ENCODE measurements at places on chromosomes 1 and 21.
A peak's percentile ranks its signal among the peaks of the same experiment; 100 is the strongest.

DNA sequence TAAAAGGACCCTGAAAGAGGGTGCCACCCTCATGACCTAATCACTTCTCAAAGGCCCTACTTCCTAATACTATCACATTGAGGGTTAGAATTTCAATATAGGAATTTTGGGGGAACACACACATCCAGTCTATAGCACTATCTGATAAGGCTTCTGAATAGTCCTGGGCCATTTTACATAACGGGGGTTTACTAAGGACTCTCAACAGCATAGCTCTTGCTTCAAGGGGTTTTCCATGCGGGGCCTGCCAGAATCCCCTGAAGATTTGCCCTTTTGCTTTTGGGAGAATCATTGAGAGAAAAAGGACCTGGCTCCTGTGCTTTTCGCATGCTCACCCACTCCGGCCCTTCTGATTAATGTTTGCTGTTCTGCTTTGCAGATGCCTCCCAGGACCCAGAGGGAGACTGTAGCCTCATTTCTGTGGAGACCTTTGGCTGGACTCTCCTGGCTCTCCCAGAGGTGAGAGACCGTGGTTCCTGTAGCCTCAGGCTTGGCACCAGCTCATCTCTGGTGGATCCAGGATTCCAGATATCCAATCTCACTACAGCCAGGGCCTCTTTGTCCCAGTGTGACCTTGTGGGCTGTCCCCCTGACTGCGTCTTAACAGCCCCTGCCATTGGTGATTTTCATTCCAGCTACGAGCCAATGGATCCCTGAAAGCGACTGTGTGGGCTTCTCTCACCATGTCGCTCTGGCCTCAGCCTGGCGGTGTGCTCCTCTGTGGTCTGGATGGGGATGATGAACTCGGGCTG lies 72.6 kb downstream of the DDR2 start:
- no peak for DNase-seq

DNA sequence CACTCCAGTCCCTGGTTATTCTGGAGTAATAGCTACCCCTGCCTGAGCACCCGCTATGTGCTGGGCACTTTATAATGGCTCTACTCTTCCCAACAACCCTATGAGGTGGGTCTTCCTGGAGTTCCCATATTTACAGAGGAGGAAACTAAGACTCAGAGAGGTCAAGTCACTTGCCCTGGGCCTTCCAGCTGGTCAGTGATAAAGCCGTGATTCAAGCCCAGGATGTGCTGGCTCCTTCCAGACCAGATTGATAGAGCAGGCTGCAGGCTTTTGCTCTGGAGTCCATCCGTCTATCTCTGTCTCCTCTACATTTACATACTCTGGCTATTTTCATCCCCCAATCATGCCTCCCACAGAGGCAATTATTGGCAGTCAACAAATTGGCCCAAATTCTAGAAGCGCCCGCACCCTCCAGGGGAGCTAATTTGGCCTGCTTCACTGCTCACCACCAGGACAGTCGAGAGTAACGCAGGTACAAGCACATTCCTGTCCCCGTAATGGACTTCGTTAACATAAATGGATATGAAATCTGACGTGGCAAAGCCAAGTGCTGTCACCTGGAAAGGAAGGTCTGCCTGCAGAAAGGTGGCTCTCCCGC lies 39.8 kb upstream of the SELENON start:
- no peak for DNase-seq

DNA sequence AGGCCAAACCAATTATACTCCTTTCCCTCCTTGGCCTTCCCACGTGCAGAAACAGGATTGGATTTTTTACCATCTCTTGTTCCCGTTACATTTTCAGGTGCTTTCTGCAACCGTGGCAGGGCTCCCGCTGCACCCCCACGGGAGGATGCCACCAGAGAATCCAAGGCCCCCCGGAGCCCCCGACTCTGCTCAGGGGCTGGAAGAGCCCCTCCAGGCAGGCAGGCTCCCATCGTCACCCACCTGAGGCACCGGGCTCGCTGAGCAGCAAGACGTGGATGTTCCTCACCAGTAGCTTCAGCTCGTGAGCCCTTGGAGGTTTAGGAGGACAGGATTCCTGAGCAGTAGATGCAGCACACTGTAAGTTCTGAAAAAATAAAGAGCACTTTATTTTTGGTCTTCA lies 35.2 kb upstream of the PRDM15 start:
- no peak for DNase-seq

DNA sequence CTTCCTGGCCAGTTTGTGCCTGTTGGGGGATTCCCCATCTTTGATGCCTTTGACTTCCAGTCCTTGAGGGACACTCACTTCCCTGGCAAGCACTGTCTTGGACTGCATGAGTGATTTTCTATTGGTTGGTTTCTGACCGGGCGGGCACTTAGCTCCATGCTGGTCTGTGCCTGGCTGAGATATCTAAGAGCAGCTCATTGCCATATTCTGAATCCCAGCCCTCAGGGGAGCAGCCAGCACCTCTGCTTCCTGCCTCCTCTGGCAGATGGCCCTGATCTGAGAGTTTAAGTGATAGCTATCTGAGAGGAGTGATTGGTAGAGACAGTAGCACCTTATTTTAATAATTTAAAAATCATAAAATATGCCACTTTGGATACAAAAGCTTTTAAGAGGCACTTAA lies 52.5 kb downstream of the DISC1 start:
- DNase-seq = no peak

DNA sequence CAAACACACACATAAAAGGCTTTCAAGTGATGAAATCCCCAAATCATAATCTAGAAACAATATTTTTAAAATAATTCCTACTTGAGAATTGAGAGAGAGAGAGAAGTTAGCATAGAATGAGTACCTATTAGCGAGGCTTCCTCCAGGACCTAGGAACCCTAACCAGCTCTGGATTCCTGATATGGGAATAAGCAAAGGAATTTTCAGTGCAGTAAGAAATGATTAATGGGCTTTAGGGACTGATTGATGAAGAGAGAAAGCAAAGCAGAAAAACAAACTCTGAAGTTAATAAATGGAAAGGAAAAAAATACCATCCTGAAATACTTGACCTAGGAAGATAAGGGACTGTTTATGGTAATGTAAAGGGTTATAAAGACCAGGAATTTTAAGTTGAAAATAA lies 60.6 kb downstream of the WARS2 start:
- no peak for DNase-seq

- DNase-seq = no peak
These were observed 811.2 kb upstream of the NCAM2 start for GRCh38 chr21:20187028-20187427.

DNA sequence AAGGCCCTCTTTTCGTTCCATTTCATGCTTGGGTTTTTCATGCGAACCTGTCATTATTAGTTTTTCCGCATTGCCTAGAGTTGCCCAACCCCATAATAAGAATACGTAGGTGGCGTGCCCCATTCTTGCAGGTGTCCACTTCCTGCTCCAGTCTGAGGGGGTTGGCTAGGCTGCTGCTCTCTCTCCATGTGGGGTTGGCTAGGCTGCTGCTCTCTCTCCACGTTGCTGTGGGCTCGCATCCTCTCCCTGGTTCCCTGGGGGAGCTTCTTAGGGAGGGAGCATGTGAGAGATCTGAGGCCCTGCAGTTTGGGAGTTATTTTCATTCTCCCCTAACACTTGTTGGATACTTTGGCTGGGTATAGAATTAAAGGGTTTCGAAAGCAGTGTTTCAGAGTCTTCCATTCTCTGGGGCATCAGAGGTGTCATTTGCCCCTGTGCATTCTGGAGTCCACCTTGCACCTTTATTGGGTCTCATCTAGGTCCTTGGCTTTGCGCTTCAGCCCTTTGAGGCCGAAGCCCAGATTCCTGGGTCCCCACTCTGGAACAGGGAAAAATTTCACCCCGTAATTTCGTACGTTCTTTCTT lies 8.6 kb downstream of the C1orf35 start:
- no peak for DNase-seq

GRCh38 chr1:8472668-8473067 lies 154.8 kb downstream of the SLC45A1 start:
- DNase-seq = no peak

DNA sequence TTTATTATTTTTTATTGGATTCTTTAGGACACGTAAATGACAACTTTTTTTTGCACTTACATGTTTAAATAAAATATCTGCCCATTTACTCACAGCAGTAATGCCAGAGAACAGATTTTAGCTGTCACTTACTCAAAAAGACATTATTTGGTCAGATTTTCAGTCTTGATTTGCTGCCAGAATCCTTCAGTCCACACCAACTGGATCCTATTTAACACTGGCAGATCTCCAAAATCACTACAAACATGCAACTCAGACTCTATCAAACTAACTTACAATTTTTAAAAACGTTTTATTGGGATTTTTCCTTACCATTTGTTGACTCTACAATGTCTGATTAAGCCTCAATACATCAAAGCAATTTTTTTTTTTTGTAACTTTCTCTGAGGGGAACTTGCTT lies 11.1 kb downstream of the ATP6V1G3 start:
- DNase-seq = no peak

DNA sequence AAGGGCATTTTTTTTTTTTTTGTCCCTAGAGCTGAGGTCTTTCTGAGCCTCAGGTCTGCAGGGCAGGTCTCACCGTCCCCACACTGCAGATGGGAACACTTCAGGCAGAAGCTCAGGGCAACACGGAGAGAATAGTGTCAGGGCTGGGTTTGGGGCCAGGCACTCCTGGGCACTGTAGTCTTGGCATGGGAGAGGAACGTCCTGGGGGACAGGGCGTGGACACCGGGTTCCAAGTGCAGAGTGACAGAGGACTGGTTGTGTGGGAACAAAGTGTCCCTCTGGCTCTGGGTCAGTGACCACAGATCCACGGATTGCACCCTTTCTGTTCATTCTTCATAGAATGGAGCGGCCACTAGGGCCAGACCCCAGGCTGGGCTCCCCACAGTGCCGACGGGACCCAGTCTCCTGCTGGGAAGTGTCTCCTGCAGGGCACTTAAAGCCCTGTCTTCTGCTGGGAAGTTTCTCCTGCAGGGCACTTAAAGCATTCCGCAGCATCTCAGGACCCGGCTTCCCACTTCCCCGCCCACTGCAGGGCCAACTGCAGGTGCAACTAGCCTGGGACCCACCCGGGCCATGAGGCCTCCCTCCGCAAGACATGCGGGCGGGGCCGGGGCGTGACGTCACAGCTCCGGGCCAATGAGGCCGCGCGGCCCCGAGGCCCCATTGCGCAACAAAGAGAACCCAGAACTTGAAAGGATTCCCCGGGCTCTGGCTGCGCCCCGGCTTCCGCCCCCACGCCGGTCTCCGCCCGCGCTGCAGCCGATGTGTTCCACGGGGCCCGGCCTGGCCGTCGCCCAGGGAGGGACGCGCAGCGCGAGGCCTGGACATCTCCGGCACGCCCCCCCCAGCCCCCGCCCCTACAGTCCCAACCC lies 1.2 kb downstream of the GPR153 start:
- peak; percentile 56 for DNase-seq

- DNase-seq = no peak
These were observed 9.8 kb upstream of the ALPL start for GRCh38 chr1:21499283-21499950.

DNA sequence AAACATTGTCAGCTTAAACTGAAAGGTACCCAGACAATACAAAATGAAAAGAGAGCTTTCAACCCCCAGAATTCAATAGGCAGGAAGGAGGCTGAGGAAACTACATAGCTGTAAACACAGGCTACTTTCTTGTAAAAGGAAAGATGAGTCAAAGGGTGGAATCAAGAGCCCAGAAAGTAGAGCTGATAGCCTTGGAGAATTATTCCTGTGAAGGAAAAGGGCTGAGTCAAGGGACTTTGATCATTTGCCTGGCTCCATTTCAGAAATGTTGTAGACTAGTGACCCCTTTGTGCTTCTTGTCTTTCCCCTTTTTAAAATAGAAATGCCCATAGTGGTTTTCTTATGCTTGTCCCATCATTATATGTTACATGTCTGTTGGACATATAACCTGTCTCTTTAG lies 597.6 kb downstream of the ADGRL2 start:
- DNase-seq = no peak

DNA sequence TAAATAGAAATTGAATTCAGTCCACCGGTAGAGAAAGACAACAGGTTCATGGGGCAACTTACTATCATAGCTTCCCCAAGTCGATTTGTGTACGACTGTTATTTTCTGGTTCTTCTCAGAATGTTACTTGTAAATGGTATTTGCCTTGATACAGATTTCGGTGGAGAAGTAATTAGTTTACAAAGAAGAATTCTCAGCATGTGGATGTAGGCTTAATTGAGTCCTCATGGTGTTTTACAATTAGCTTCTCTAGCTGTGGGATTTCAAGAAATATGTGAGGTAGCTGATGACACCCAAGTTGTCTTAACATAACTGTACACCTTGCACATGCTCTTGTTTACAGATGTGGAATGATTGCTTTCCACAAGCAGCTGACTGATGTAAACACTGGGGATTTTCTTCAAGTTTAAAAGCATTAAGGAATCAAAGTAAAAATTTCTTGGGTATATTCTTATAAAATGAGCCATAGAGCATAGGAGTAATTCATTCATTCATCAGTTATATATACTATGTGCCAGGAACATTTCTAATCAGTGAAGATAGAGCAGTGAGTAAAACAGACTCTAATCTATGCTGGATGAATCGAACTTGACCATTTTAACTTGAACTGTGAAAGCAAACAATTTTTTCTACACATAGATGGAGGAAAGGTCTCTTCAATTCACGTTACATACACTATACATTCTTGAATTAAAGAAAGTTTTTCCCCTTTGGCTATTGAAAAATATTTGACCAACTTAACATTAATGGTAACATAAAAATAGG lies 1.4 kb downstream of the MACO1 start:
- DNase-seq = no peak

GRCh38 chr1:218665221-218665620 lies 320.1 kb downstream of the TGFB2 start:
- no peak for DNase-seq

- DNase-seq = no peak
These were observed 614.5 kb upstream of the ADGRL2 start for GRCh38 chr1:81186261-81186660.

DNA sequence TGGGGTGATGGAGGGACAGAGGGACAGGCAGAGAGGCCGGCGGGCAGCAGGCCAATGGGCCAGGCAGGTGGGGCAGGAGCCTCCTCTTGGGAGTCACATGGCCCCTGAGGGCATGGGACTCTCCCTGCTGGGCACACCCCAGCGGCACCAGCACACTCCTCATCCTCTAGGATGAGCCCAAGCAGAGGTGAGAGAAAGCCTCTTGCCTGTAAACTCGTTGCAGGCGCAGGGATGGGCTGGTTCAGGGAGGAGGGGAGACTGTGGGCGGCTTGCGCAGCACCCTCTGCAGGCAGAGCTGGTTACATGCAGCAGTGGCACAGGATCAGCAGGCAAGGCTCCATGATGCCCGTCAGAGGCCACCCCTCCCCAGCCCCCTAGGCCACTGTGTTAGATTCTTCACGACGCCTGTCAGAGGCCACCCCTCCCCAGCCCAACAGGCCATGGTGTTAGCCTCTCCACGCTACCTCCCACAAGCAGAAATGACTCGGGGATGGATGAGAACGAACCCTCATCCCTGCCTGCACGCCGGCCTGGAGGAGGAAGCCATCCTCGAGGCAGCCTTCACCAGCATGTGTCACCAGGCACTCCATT lies 209.7 kb upstream of the VAMP3 start:
- DNase-seq = no peak

DNA sequence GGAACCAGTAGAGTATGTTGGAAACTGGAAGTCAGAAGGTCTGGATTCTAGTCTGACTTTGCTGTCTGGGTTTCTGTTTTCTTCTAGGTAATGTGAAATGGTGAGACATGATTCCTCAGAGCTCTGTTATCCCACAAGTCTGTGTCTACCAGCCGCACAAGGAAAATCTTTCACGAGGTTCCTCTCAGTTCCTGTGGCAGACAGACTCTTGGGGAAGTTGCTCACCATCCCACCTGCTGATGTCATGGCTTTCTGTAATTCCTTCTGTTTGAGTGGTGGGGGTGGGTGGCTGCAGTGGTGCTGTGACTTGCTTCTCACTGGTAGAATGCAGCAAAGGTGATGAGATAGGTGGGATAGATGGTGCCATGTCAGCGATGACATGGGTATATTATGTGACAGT lies 17.1 kb upstream of the SCMH1 start:
- no peak for DNase-seq

- DNase-seq = no peak
These were observed 837 bp downstream of the FOXD3 start for GRCh38 chr1:63322944-63323864.

Data from activated CD8-positive, alpha-beta memory T cell treated with anti-CD3 and anti-CD28 coated beads for 48 hours (primary cell).